Upper lobe of right lung (tissue), 1 donor: ENCODE measurements at places on chromosomes 11 and 22. TPM values are rescaled to one million over a fixed set of nuclear protein-coding genes. Genes with fewer than 3 reads are reported as not detected.

LRRC4C gene
- total RNA-seq = 2.2 TPM

PHETA2 gene
- total RNA-seq = 15.4 TPM

NUDT22 gene
- 47.8 TPM for total RNA-seq

PKNOX2 gene
- 17.8 TPM for total RNA-seq

BACE1-AS gene
- 8.2 TPM for total RNA-seq

DNA sequence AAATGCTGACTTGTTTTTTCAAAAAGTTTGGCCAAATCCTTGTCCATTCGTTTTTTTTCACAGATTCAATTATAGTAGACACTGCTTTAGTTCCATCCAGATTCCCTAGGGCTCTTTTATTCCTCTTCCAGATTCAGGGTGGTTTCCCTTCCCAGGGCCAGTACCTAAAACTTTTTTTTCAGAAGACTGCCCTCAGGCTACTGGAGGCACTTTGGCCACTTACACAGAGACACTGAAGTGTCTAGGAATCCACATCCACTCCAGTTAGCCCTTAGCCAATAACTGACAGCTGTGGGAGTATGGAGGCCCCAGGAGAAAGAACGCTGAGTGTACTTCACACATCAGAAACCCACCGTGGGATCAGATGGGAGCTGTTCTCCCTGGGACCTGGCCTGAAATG lies 77.3 kb downstream of the CCDC34 start:
- DNase-seq = no peak

- DNase-seq = no peak
These were observed 71.4 kb downstream of the SLC1A2 start for GRCh38 chr11:35347921-35348331.

DNA sequence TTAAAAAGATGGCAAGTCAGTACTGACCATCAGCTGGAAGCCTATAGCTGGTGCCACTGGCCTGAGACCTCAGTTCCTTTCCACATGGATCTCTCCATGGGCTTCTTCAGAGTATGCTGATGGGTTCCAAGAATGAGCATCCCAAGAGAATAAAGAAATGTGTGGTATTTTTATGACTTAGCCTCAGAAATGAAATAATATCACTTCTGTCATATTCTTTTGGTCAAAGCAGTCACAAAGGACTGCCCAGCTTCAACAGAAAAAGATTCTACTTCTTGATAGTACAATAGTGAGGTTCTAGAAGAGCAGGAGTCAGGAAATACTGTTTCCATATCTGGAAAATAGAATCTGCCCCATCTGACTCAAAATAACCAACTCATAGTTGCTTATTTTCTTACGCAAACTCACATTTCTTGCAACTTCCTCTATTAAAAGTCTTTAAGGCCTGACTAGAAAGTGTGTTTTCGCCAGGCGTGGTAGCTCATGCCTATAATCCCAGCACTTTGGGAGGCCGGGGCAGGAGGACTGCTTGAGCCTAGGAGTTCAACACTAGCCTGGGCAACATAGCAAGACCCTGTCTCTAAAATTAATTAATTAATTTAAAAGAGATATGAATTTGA lies 116.9 kb downstream of the SIK3 start:
- DNase-seq = no peak

DNA sequence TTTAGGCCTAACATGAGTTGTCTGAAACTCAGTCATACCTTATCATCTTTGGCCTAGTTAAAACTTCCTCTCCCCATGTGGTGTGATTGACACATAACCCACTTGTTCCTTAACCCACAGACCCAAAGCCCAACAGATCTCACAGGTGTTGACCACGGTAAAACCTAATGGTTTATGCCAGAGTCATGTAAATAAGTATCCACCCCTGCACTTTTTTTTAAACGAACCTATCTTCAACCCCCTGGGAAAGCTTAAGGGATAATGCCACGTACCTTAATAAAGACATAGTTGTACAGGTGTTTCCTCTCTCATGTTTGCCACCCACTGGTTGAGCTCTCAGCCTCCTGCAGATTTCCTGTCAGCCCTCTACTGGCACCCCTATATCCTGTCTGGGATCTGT lies 709.3 kb upstream of the CCDC179 start:
- no peak for DNase-seq

GRCh38 chr11:78916759-78917158 lies 342.1 kb upstream of the NARS2 start:
- DNase-seq = no peak

GRCh38 chr11:123020968-123021367 lies 39.3 kb upstream of the BSX start:
- DNase-seq = peak; percentile 65

DNA sequence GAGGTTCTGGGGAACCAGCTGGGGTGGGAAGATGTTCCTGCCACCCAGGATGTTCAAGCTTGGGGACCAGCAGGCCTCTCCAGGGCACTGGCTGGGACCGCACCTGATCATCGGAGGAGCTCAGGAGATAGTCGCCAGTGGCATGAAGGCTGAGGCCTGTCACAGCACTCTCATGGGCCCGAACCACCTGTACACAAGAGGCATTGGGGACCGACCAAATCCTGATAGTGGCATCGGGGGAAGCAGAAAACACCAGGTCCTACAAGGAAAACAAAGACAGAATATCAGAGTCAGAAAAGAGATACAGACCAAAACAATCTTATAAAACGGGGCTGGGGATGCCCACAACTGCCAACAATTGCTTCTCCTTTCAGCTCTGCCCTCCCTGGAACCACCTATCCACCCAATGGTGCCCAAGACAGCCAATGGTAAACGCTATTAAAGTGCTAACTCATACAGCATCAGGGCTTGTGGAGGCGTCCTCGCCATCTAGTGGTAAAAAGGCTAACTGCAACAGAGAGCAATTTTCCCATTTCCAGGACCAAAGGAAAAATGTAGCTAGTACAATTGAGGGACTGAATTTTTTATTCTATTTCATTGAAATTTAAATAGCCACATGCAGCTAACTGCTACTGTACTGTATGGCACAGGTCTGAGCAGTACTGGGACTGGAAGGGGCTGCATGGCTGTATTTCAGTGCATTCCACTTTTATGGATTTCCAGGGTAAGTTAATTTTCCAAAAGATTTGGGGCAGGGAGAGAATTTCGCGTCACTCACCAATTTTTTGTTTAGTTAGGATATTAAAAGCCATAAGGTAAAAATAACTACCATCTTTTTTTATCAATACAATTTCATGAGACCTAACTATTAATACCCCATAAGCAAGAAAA lies 7.1 kb downstream of the PRPF19 start:
- DNase-seq = no peak

DNA sequence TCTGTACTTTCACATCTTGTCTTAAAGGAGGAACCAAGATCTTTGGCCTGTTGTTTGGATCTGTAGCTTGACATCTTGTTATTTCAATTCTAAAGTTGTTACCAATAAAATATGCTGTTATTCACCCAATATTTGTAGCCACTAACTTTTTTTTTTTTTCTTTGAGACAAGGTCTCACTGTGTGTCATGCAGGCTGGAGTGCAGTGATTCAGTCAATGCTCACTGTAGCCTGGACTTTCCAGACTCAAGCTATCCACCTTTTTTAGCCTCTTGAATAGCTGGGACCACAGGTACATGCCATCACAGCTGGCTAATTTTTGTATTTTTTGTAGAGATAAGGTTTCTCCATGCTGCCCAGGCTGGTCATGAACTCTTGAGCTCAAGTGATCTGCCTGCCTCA lies 769.4 kb downstream of the DLG2 start:
- no peak for DNase-seq

DNA sequence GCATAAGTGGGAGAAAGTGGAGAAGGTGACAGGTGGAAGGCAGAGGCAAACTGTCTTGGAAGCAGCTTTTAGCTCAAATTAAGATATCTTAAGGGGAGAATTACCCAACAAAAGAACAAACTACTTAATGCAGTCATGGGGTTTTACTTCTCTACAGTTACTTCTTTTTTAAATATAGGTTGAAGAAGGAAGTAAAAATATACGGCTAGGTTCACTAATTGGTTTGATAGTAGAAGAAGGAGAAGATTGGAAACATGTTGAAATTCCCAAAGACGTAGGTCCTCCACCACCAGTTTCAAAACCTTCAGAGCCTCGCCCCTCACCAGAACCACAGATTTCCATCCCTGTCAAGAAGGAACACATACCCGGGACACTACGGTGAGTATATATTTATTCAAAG lies 40.8 kb downstream of the PDHX start:
- DNase-seq = no peak

DNA sequence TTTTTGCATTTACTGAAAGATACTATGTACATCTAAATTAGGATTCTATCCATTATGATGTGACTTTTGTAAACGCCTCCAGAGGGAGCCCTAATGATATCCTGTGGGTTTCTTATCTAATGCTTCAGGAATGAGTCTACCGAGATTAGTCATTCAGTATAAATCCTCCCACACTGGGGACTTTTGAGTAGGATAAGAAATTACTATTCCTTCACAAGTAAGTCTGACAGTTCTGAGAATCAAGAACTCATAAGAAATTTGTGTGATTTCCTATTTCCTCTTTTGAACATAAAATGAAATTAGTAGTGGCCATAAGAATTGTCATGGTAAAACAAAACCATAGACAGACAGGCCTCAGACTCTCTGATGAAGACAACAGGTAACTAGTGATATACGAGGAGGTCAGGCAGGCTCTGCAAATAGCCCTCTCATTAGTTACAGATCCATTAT lies 10.0 kb upstream of the OR5M1 start:
- no peak for DNase-seq

- DNase-seq = no peak
These were observed 32.5 kb downstream of the PDE3B start for GRCh38 chr11:14676068-14676467.

DNA sequence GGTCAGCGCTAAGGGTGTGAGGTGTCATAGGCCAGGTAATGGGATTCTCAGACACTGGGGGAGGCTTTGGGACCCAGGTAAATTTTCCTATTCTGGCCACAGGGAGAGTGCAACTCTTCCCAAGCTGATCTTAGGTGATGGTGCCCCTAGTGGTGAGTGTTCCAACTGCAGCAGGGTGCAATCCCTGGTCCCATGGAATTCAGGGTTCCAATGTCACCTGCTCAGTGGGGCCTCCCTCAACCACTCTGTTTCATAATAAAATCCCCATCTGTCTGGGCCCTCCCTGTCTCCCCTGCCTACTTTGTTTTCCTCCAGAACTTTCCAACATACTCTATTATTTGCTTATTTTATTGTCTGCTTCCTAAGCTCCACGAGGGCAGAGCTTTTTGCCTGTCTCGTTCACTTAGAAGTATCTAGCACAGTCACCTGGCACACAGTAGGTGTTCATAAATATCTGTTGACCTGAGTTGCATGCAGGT lies 2.9 kb upstream of the SGSM1 start:
- DNase-seq = peak; percentile 71

DNA sequence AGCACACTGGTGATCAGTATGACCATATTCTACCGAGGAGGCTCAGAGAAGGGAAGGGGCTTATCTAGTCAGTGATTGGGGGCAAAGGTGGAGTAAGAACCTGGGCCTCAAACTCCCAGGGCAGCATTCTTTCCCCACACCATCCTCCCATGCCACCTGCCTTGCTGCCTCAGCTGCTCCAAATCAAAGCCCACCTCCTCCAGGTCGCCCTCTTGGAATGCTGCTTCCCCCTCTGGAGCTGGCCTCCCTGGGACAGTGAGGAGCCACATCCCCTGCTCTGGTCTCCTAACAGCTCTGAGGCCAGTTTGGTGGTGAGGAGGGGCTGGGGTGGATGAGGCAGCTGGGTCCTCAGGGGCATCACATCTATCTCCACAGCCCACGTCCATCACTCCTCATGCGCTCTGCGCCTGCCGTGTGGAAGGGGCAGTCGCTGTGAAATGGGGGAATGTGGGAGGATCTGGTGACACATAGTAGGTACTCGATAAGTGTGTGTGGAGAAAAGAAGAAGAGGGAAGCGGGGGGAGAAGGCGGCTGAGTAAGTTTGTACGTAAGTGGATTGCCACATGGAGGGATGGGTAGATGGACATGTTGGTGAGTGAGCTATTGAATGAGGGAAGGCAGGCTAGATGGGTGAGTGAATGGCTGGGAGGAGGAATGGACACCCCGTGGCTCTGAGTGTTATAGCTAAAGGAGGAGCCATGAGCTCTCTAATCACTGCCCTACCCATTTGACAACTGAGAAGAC lies 16.1 kb upstream of the ARHGEF17 start:
- no peak for DNase-seq

- DNase-seq = no peak
These were observed 2.6 kb upstream of the LTBP3 start for GRCh38 chr11:65560555-65561418.

DNA sequence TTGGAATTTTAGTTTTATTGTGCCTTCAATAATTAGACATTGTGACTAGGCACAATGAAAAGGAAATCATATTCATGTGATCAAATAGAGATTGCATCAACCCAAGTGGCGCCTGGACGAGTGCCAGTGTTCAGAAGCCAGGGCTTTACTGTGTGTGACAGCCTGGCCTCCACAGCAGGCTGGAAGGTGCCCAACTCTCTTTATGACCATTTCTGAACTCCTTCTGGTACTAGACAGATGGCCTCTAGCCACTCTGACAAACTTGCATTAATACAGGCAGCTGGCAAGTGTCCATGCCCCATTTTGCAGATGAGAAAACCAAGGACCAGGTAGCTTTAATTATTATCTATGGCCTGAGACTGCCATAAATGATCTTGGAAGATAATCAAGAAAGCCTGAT lies 8.3 kb upstream of the POU2AF1 start:
- peak; percentile 88 for DNase-seq

- DNase-seq = no peak
These were observed 30.2 kb downstream of the USP47 start for GRCh38 chr11:11871991-11872401.

- DNase-seq = peak; percentile 80
These were observed 87.0 kb downstream of the CSNK2A3 start for GRCh38 chr11:11265994-11266606.

DNA sequence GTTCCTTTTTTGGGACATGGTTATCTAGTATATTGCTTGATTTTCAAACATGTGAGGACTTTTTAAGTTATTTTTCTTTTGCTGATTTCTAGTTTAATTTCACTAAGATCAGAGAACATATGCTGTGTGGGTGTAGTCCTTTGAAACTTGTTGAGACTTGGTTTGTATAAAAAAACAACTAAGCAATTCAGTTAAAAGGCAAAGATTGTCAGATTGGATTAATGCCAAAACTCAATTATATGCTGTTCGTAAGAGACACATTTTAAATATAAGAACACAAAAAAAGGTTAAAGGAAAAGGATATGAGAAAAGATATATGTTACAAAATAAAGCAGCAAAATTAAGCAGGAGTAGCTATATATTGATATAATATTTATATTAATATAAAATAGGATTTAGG lies 17.8 kb upstream of the RRM1 start:
- DNase-seq = no peak

DNA sequence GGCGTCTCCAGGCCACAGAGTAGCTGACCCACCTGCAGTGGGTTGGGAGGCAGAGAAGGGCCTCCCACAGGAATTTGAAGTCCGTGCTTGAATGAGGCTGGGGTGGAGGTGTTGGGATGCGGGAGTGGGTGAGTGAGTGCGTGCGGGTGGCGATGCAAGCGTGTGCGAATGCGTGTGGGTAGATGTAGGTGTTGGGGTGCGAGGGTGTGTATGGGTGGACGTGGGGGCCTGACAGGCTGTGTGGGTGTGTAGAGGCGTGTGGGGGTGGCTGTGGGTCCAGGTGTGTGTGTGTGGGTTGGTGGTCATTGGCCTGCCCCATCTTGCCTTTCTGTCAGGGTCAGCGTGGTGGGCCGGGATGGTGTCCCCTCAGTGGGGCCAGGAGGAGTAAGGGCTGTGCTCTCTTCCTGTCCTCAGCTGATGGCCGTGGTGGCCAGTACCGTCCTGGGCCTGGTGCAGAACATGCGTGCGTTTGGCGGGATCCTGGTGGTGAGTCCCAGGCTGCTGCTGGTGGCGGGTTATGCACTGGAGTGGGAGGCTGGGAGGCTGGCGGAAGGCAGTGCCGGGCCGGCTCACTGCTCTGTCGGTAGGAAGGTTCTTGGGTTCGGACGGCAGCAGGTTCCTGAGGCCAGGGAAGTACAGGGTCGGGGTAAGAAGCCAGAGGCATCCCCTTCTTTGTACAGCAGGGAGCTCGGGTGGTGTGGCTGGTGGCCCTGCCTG lies 35.0 kb downstream of the TPCN2 start:
- no peak for DNase-seq
